Substantia nigra (tissue), 51 donors: ENCODE measurements at places on chromosomes 5 and 9.
A peak's percentile ranks its signal among the peaks of the same experiment; 100 is the strongest.

DNA sequence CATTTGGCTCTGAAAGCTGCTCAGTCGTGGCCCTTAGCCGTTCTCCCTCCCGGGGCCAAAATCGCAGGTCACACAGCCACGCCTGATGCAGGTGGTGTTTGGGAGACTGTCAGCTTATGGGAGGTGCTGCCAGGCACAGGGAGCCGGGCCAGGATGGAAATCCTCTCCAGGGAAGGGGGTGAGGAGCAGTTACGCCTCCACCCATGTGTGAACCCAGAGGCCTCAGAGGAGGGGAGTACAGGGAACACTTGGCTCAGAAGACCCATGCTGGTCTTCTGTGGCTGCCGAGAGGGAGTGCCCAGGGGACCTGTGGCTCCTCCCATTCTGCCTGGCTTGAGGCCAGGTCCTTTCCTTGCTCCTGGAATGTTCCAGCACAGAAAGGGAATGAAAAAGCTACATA, 3.6 kb upstream of the OLFM1 start:
- no peak for DNase-seq

GRCh38 chr9:36086442-36086841, 49.7 kb downstream of the RECK start:
- DNase-seq = no peak

GRCh38 chr5:173514661-173515060, 101.8 kb downstream of the BOD1 start:
- no peak for DNase-seq

- DNase-seq = no peak
Measured at GRCh38 chr5:103247118-103247517, 11.4 kb upstream of the MACIR start.

DNA sequence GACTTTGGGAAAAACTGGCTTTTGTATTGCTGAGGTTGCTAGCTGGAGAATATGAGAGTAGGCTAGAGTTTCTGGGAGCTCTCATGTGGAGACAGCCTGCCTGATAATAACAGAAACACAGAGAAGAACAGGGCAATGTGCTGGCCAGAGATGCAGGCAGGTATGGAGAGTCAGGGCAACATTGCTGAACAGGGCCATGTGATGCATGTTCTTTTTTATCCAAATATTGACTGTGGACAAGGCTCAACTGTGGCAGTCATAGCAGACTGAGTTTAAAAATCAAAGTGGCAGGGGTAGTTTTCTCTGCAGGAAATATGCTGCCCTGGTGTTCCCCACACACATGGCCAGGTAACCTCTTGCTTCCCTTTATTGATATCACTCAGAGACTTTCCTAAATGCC, 381.1 kb downstream of the RASEF start:
- no peak for DNase-seq

- no peak for DNase-seq
Measured at GRCh38 chr5:8383616-8384015, 514.7 kb downstream of the MTRR start.

DNA sequence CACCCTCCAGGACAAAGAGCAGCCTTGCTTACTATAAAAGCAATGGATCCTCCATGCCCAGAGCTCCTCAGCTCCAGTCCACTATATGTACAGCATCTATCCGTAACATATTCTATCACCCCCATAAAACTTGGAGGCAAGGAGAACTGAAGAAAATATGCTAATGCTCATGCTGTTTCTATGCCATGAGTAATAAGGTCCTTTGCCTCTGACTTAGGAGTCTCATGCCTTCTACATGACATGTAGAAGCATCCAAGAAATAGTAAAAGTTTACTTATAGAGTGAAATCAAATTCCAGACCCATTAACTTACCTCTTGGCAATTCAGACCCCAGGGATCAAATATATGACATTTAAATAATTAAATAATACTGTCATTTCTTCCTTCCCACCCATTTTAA, 33.7 kb downstream of the SSBP2 start:
- no peak for DNase-seq

GRCh38 chr9:19689328-19690101, 99.3 kb downstream of the SLC24A2 start:
- no peak for DNase-seq

- no peak for DNase-seq
Measured at GRCh38 chr5:132812781-132813598, at the start of gene SOWAHA. TSS of gene SOWAHA (plus strand) at chr5:132813302. CDS start at chr5:132813622, 320 bp downstream.

- no peak for DNase-seq
Measured at GRCh38 chr5:80755626-80756025, 100.8 kb upstream of the DHFR start.

DNA sequence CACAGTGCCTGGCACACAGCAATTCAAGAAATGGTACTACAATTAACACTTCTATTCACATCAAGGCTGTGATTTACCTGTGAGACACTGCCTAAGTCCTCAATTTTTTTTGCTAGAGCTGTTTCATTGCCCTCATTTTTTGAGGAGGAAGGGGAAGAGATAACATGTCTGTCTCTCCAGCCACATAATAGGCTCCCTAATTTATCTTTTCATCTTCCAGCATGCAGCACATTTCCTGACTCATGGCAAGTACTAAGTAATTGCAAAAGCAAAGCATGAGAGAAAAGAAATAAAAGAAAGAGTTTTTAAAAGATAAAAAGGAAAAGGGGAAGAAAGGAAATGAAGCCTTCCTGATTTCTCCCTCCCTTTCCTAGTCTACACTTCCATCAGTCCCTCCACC, 26.9 kb upstream of the RNF38 start:
- no peak for DNase-seq

- no peak for DNase-seq
Measured at GRCh38 chr5:149550268-149550583, 1.0 kb downstream of the CSNK1A1 start.

GRCh38 chr5:87008751-87009560, 258.7 kb upstream of the RASA1 start:
- DNase-seq = no peak

DNA sequence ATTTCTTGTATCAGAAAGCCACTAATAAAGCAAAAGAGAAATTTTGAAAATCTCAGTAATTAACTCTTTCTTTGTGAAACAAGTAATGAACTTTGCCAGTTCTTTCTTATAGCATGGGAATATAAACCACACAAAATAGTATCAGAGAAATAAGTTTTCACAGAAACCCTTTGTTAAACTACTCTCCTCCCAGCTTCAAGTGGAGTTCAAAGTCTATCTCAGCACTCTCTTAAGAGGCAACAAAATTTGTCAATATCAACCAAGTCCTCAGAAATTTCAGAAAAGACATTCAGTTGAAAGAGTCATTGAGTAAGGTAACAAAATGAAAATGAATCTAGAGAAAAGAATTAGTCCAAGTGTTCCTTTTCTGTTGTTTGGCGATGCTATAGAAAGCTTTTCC, 89.3 kb downstream of the NTRK2 start:
- DNase-seq = no peak

DNA sequence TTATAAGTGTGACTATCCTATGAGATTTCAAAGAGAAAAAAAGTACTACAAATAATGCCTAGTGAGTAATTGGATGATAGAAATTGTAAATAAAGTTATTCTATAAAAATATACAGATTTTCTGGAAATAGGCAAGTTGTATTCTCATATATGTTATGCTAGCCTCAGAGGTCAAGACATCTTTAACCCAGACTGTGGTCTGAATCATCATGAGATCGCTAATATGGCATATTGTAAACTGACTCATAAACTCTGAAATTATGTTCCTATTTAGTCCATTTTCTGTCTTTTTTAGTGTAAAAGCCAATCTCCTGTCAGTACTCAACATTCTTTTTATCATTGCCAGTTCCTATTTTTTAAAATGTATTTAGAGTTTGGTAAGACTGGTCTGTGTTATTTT, 14.2 kb downstream of the LOX start:
- DNase-seq = no peak

DNA sequence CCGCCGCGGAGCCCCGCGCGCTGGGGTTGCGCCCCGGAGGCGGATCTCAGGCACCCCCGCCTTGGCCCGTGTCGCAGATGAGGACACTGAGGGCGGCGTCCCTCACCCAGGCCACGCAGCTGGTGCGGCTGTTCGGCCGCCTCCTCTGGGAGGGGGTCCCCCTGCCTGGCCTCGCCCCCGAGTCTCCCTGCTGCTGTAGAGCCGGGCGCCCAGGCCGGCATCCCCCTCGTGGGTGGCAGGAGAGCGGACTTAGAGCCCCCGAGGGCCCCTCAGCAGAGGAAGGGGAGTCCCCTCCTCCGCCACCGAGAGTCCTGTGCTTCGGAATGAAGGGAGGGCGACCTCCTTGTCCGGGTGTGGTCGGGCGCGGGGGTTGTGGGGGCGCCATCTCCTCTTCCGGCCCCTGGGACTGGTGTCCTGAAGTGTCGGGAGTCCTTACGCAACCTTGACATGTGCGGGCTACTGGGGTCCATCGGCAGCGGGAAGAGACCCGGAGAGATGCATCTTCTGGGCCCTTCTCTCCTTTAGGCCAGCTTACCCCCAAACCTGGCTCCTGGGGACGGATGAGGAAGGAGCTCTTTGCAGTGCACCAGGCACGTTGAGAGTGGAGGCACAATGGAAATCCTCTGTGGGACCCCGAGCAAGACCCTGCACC, 11.7 kb upstream of the EXOSC2 start:
- DNase-seq = no peak

- DNase-seq = no peak
Measured at GRCh38 chr9:124037790-124038189, 26.2 kb downstream of the LHX2 start.

GRCh38 chr9:118630931-118631595, 738.2 kb downstream of the BRINP1 start:
- no peak for DNase-seq

GRCh38 chr5:113548396-113548795, 34.9 kb downstream of the YTHDC2 start:
- no peak for DNase-seq

GRCh38 chr5:142979636-142980035, 209.5 kb downstream of the ARHGAP26 start:
- no peak for DNase-seq

DNA sequence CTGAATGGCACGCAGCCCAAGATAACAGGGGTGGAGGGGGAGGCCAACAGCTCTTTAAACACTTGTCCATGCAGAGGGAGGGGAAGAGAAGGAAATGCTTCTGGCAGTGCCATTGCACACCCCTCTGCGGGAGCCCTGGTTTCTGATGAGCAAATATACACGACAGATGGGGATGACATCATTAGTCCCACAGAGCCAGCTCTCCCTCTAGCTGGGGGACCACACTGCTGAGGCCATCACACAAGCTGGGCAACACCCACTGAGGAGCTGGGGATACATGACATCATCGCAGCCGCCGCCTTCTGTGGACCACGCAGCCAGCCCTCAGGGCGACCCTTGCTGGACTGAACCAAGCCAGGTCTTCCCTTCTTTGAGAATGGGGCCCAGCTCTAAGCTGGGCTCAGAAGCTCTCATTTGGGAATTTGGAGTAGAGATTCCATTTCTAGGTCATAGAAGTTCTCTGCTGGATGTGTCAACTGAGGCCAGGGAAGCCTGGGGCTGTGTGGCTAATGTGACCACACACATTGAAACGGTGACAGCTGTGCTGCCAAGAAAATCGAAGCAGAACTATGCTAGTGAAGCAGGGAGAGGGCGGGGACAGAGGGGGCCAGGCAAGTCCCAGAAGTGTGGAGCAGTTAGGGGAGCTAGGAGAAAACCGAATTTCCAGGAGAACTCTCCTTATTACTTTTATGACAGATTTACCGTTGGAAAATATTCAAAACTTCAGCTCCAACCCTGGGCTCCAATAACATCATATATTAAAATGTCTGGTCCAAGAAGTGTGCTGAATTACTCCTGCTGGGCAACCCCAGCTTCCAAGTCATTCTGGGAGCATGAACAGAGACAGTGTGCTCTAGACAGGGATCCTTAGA, 79.5 kb downstream of the PRRT1B start:
- no peak for DNase-seq

- no peak for DNase-seq
Measured at GRCh38 chr9:16921855-16922254, 51.4 kb upstream of the BNC2 start.

- DNase-seq = no peak
Measured at GRCh38 chr9:19551124-19551929, 142.5 kb downstream of the ACER2 start.

GRCh38 chr5:125002727-125003598, 256.5 kb upstream of the ZNF608 start:
- no peak for DNase-seq

GRCh38 chr5:90307322-90307721, 102.2 kb downstream of the CETN3 start:
- DNase-seq = no peak

GRCh38 chr9:109574061-109574882, 76.2 kb upstream of the PTPN3 start:
- peak; percentile 11 for DNase-seq

DNA sequence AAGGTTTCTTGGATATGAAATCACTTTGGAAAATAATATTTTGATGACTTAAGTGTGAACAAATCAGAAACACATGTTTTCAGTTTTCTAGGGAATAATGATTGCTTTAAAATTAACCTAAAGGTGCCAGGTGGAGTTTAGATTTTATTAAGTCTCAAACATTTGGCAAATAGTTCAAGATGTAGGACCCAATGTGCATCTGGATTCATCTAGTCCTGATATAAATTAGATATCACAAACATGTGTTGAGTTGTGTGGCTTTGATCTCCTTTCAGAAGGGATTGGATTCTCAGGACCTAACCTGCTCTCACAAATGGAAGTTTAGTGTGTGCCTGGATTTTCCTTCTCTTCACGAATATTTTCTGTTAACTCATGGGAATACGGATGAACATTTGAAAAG, 291.4 kb upstream of the ISL1 start:
- no peak for DNase-seq

- no peak for DNase-seq
Measured at GRCh38 chr9:94164806-94165549, 80.7 kb downstream of the PTPDC1 start.

- DNase-seq = no peak
Measured at GRCh38 chr9:69466151-69466550, 141.1 kb downstream of the ENTREP1 start.

GRCh38 chr5:131406076-131406475, 142.2 kb downstream of the CDC42SE2 start:
- no peak for DNase-seq

DNA sequence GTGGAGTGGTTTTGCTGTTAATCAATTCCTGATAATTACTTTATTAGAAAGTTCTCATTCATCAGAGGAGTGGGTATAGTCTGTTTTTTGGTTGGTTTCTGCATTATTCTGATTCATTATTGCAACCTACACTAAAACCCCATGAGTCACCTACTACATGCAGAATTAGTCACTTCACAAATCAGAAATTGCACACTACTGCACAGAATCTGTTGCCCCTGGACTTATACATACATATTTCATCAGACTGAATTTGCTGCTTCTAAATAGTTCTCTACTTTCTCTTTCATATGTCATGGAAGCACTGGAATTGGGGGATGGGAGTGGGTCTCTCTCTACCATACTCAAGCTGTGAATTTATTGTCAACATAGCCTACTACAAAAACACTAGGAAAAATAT, 585.1 kb downstream of the DNAH5 start:
- DNase-seq = no peak

DNA sequence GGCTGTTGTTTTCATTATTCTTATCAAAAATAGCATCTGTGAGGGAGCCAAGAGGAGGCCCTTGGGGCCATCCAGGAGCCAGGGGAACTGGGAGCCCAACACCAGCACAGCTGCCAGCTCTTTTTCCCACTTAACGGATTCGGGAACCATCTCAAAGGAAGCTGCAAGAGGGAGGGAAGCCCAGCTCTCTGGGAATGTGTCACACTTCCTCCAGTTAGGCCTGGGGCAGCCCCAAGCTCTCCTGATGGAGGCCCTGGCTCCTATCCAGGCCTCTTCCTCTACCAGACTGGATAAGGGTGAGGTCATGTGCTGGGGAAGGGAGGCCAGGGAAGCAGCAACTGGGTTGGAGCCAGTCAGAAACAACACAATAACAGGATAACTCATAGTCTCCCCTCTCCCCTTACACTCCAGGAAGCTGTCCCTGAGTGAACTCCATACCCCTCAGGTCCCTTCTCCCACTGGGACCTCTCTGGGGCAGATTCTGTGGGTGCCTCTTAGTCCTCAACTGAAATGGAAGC, 12.7 kb downstream of the CSF2 start:
- DNase-seq = no peak
